ENCODE measurements at places on chromosomes 1 and 21.

DNA sequence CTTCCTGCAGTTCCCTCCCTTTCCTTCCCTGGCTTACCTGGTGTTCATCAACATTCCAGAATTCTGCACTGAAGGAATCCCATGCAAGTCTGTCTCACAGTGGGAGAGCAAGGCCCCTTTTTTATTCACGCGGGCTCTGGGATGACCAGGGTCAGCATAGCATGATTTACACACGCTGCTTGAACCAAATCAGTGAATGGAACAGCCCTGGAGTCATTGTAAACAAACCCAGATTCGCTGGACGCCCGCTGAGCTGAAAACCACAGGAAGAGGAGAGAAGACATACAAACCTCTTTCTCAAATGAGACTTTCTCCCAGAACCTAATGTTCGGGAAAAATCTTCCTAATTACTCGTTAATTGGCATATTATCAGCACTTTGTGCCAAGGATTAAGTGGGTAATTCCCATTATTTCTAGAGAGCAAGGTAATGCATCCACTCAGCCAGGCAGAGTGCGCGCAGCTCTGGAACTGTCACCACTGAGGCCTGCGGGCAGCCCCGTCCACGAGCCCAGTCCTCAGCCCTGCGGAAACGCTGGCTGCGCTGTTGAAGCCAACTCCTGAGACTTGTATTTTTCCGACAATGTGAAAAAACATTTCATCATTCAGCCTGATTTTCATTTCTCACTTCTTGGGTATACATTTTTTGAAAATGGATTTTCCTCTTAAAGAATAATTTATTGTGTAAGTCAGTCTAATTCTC is 140.0 kb downstream of the ETS2 start:
- no peak for DNase-seq

DNA sequence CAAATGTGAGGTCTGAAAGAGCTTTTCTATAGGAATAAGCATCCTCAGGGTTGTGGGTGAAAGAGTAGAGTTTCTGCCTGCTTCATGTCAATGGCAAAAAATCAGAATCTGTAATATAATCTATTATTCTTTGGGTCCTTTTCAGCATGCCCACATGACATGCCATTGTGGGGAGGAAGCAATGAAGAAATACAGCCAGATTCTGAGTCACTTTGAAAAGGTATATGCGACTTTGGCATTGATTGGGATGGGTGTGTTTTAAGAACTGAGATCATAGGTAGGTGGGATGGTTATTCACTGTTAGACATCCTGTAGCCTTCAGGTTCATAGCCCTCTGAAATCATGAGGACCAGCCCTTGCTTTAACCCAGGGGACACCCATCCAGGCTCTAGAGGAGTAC is 1.8 kb downstream of the IL20 start:
- DNase-seq, result no peak

GRCh38 chr1:145720878-145721671 is 1.8 kb downstream of the CD160 start:
- DNase-seq, result peak; percentile 73

GRCh38 chr1:6002714-6003501 is 10.7 kb upstream of the NPHP4 start:
- DNase-seq, result no peak

DNA sequence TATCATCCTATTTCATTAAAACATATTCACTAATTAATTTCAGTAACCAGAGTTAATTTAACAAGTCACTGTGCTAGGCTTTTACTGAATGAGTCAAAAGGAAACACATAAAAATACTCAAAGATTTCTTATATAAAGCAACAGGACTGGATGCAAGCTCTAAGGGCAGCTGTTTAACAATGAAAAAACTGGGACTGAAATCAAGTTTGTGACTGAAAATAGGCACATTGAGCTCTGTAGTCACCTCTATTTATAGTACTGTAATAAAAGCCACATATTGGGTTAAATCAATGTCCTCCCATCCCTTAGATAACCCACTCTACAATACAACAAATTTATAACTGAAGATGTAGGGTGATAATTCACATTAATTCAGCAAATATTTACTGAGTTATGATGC is 52.4 kb downstream of the SMYD3 start:
- no peak for DNase-seq

- DNase-seq, result no peak
These were observed 460.5 kb upstream of the ADGRL2 start for GRCh38 chr1:81340239-81340638.

GRCh38 chr1:11422686-11423085 is 56.3 kb upstream of the DISP3 start:
- DNase-seq, result no peak

- peak; percentile 6 for DNase-seq
These were observed 4.4 kb downstream of the TAL1 start for GRCh38 chr1:47227341-47228232.

GRCh38 chr1:201537891-201538611 is 876 bp upstream of the NAV1 start:
- DNase-seq, result no peak

- peak; percentile 62 for DNase-seq
These were observed 39.6 kb upstream of the LBR start for GRCh38 chr1:225467193-225468020.

DNA sequence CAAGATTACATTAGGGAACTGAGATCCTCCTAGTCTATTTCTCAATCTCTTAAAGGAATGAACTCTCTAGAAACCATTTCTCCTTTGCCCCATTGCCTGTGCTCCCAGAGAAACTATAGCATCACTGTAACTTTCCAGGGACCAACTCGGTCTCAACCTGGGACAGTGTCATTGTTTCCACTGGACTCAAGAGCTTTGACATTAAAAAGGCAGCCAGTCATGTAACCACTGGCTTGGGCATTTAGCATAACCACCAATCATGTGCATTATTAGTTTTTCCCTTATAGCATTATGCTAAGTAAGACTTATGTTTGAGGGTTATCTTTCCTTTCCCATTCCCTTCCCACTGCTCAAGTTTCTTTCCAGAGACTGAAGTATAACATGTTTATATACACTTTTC is 18.2 kb downstream of the TEX38 start:
- DNase-seq, result no peak

GRCh38 chr1:209937996-209938959 is at the start of gene SYT14:
TSS of gene SYT14 (plus strand) at chr1:209938217. CDS start at chr1:209938265, 48 bp downstream.
- DNase-seq, result no peak

GRCh38 chr1:75795703-75796193 is 934 bp upstream of the MSH4 start:
- no peak for DNase-seq

- no peak for DNase-seq
These were observed 872 bp downstream of the GPBP1L1 start for GRCh38 chr1:45685308-45686014.
